Cardiac fibroblast (primary cell): ENCODE measurements at places on chromosomes 7 and 10.

GRCh38 chr10:71840177-71840957 is 10.7 kb downstream of the PSAP start:
- peak; percentile 95 for DNase-seq

DNA sequence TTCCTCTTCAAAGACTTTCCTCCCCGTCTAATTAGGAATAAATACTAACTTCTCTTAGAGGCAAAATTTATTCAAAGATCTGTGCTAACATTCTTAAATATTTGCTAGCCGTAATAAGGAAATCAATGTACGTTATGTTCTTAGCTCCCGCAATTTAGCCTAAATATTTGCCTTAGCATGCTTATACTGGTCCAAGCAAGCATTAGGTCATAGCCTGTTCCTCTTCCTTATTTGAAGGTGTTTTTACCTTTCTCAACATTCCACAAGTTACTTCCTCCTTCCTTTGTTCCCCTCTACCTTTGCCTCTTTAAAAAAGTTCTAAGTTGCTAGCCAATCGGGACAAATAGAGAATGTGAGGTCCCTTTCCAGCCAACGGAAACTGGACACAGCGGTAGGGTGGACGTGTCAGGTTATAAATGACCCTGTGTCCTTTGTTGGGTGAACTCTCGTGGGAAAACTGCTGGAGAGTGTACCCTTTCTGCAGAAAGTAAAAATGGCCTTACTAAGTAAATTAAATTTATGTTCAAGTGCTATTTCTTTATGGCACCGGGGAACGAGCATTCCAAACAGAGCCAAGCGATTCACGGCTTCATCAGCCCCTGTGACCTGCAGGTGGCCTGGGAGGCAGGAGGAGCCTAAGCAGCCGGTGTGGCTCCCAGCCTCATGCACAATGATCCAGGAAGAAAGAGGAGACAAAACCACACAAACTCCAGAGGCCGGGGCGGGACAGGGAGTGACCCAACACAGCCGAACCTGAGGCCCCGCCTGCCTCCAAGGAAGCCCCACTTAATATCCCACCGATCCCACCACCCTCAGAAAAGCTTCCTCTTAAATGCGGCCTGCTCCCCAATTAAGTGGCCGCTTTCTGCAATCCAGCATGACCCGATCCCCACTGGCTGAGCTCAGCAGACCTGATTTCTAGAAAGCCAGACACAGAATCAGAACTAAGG is 67.0 kb downstream of the ZRANB1 start:
- DNase-seq, result no peak

DNA sequence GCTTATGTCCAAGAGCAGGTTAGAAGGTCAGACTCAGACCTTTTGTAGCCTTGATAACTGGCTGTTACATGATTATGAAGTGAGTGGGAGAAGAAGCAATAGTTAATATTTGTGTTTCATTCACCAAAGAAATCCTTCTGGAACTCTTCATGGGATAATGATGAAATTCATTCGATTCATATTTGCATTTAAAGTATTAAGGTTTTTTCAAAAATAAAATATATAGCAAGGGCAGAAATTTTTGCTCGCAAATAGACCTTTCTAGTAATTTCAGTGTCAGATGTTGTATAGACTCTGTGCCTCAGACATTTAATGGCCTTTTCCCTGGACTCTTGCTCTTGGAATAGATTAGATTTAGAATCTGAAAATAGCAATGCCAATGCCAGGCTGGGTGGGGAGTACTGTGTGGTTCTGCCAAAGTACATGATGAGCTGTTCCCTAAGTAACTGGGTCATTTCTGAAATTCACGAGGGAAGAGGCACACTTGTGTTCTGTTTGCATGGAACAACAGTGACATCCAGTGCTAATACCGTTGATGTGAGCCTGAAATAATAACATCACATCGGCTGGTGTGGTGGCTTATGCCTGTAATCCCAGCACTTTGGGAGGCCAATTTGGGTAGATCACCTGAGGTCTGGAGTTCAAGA is 119.2 kb downstream of the MBL2 start:
- no peak for DNase-seq

GRCh38 chr10:48497780-48498770 is 106.8 kb downstream of the ARHGAP22 start:
- no peak for DNase-seq

DNA sequence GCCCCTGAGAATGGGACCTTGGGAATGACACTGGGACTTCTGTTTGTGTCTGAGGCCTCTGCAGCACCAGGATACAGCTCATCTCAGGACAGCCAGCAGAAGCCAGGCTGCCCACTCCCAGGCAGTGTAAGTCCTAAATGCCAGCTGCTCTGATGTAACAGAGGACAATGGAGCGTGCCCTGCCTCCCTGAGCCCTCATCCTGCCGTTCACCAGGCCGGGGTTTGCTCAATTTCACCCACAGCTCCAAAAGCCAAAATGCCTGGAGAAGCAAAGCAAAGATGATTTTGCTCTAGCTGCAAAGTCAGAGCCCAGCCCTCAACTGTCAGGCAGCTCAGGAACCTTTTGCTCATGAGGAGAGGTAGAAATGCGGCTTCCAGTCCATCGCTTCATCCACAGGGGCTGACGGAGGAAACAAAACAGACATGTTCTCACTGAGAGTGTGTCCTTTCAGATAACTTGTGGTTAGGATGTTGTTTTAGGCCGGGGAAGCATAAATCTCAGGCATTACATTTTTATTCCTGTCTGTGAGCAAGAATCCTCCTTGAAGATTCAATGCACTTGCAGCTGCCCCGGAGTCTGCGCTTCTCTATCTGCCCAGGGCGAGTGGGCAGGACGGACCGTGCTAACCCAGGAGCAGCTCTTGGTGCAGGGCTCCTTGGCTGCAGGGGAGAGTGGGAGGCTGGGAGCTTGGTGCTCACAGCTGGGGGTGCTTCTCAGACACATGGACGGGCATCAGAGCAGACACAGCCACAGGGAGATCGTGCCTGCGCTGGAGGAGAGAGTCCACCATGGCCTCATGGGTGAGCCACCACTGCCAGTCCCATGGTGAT is 83.2 kb upstream of the CHST15 start:
- DNase-seq, result peak; percentile 22

DNA sequence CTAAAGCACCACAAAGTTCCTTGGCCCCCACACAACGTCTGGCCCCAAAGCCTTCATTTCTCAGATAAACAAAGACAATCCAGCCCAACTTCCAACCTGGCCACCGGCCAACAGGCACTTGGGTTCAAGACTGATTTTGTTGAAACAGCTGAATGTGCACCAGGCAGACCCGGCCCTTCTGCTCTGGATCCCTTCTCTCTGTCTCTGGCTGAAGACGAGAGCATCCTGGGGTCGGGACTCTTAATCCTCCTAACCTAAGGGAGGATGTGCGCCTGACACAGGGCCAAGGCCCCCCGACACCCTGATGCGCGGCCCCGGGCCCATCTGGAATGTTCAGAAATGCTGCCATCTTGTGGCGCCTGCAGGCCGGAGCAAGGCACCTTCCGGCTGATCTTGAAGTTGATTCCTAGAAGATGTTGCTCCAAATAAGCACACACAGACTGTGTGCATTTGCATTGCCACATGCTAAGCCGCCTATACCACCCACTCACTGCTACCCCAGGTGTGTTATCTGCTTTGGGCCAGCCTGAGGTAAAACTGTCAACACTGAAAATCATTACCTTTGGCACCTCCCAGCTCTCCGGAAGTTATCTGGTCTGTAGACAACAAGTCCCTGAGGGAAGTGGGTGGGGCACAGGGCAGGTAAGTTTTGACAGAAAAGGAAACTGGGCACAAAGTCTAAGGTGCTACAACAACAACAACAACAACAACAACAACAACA is 98.4 kb upstream of the HABP2 start:
- DNase-seq, result peak; percentile 40
